Lower lobe of right lung (tissue), 2 donors: ENCODE measurements at places on chromosomes 3 and 15.

GRCh38 chr3:191070762-191071403, 128.2 kb upstream of the OSTN start:
- DNase-seq, result no peak

DNA sequence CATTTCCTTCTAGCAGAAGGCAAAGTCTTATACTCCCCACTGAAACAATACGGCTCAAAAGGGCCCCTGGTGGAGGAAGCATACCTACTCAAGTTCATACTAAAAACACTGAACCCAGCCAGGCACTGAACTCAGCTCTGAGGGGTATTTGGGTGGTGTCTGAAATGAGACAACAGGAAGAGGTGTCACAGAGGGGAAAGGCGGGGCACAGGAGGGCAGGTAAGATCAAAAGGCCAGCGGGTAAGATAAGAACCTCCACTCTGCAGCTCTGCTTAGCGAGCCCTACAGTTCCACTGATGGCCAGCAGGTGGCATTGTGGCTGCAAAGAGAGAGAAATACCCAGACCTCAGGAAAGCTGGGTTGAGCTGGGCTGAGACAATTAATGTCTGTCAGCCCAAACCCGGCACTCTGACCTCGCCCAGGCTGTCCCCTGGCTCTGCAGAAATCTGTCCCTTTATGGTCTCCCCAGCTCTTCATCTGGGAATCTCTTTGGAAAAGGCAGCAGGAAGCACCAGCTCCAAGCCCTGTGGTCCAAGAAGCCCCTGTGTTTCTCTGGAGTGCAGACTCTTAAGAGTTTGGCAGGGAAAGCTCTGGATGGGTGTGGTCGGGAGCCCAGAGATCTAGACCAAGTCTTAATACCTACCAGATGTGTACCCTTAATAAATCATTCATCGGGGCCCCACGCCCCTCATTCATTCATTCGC, 8.4 kb downstream of the MFGE8 start:
- DNase-seq, result peak; percentile 82

GRCh38 chr3:112167758-112168157, 34.7 kb upstream of the GCSAM start:
- no peak for DNase-seq

GRCh38 chr3:11734-12133, 184.8 kb upstream of the CHL1 start:
- peak; percentile 38 for DNase-seq

- no peak for DNase-seq
Measured at GRCh38 chr15:45546789-45547188, 24.2 kb upstream of the SLC30A4 start.

DNA sequence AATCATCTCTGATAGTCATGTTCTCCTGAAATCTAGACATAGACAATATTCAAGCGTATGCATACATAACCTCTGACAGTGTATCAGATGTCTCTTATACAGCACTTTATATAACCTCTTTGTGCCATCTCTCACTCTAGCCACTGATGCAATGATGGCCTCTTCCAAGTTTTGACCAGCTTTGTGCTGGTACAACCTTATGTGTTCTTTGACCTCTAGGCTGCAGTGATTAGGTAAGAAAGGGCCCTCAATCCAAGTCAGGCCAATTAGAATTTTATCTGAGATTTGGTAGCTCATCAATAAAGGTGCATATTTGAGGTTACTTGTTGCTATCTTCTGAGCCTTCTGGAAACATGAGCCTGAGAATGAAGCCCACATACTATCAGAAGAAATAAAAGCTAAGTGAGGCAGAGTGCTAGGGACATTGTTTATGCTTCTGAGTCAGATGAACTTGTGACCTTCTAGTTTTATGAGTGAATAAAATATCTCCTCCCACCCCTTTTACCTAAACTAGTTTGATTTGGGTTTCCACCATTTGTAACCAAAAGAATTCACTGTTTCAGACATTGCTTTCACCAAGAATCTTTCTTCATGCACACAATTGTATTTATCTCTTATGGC, 283.2 kb upstream of the SUCLG2 start:
- DNase-seq, result no peak

DNA sequence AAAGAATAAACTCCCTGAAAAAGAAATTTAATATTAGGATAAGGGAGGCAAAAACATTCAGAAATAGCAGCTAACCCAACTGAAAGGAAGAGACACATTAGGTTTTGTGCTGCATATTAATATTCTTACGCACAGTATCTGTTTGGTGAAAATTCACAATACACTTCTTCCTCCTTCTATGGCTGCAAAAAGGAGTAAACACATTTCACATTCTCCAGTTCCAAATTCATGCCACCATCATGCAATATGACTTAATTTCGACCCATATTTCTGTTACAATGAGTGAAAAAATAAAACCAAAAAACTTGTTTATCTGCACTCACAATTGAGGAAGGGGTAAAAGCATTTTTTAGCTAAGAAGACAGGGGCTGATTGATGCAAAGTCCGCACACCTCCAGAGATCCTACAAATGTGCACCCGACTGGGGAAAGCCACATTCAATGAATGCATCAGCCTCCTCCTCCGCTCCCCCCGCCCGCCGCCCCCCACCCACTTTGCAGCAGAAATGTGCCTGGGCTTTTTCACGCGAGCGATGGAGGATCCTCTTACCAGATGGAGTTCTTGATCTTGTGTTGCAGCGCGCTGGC, 1.0 kb downstream of the RFX7 start:
- DNase-seq, result no peak

DNA sequence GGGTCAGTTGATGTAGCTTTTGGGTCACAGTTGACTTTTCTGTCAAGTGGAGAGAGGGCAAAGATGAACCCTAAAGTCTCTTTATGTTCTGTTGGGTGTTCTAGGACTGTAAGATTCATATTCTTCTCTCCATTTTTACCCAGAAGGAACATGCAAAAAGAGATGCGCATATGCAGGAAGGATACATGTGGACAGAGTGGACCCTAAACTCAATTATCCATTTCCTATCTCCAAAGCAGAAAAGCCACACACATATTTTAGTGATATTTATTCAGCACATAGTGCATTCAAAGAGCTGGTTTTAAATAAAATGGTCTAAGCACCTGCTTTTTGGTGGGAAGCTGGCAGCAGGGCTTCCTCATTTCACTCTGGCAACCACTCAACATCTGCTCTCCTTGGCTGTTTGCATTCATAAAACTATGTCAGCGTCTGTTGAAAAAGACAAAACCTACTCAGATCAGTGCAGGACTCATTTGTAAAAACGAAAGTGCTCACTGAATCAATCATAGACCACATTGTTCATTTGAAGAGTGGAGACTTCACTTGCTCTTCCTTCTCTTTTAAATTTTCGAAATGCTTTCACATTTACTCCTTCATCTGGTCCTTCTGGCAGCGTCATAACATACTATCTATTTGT, 96.6 kb downstream of the SEMA6D start:
- no peak for DNase-seq

GRCh38 chr15:66843581-66843980, 141.5 kb downstream of the SMAD6 start:
- no peak for DNase-seq

DNA sequence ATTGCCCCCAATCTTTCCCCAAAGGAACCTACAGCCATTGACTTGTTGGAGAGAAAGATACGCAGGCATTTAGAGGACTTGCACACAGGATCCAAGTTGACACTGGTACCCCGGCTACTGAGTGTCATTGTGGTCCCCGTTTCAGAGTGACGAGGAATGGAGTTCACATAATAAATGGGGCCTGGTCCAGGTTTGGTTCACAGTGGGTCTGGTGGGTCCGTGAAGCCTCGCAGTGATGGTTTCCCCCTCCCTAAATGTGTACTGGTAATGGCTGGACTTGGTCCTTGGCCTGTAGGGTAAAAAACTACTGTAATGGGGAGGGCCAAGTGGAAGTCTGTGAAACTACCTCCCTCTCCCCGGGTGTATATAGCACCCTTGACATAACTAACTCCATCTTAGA, 232.1 kb upstream of the LYSMD4 start:
- DNase-seq, result no peak

DNA sequence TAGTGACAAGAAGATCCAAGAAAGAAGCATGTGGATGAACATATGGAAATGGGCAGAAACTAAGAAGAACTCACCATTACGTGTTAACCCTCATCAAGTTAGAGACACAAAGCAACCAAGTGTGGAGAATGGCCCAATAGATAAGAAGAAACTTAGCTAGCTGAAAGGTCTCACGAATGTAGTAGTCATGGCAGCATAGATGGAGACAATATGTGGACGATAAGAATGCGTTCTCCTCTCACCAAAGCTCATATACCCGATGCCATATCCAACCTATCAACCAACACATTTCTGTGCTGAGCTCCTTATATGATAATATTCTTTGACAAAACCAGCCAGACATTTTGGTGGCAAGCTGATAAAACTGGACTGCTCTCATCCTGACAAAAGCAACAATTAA, 15.1 kb upstream of the CLDN1 start:
- DNase-seq, result no peak

- DNase-seq, result no peak
Measured at GRCh38 chr3:134057654-134058110, 28.0 kb upstream of the SLCO2A1 start.

GRCh38 chr3:13121553-13122001, 48.3 kb upstream of the IQSEC1 start:
- peak; percentile 39 for DNase-seq

- DNase-seq, result no peak
Measured at GRCh38 chr3:61114316-61114953, 136.8 kb downstream of the FHIT start.

DNA sequence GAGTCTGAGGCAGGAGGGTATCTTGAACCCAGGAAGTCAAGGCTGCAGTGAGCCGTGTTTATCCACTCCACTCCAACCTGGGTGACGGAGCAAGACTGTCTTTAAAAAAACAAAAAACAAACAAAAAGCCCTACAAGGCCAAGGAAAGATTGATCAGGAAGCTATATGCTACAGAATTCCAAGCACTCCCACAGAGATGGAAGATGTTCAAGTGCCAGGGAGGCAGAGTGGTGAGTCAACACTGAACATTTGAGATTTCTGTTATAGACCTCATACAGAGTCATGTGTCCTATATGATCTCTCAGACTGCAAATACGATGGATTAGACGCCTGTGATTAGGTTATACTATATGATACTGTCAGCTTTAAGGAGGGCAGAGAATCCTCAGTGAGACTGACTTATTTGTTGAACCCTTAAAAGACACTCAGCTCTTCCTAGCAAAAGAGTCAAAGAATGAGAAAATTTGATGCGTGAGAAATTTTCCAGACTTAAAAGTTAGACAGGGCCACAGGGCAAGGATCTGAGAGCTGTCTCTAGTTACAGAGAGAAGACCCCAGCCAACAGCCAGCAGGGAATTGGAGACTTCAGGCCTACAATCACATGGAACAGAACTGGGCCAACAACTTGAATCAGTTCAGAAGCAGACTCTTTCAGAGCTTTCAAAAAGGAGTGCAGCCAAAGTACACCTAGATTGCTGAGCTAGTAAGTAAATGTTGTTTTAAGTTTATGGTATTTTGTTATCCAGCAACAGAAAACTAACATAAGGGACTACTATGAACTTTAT, 107.6 kb downstream of the PIK3CB start:
- DNase-seq, result no peak

DNA sequence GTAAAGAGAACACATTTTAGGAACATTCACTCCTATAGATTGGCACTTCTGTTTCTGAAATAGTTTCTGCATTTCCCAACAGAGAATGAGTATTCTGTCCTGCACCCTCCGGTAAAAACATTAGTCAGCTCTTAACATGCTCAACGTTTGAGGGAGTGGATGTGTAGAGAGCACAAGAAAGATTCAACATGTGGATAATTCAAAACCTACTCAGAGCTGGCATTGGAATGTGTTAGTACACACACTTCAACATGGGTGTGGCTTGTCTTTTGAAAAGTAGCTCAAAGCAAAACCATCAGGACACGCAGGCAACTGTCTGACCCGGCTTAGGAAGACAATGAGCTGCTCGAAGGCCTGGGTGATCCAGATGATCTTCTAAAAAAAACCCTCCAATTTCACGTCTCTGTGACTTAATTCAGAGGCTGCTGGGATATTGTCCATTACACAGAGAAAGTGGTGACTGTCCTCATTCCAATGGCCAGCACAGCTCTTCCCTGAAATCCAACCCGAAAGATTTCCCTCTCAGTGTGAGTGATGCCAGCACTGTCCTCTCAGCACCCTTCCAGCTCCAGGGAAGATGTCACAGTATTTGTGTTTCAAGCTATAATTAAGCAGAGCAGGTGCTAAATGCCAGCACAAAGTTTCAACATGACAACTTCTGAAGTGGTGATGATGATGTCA, 18.1 kb downstream of the FBN1 start:
- no peak for DNase-seq

- no peak for DNase-seq
Measured at GRCh38 chr3:117798687-117799386, 1089.3 kb downstream of the TUSC7 start.

GRCh38 chr3:76673171-76673570, 366.7 kb upstream of the ROBO2 start:
- DNase-seq, result no peak

GRCh38 chr15:51229907-51230330, 108.5 kb downstream of the CYP19A1 start:
- no peak for DNase-seq

- no peak for DNase-seq
Measured at GRCh38 chr3:20194793-20195460, 8.9 kb upstream of the SGO1 start.

GRCh38 chr3:57164217-57164656, 916 bp downstream of the IL17RD start:
- peak; percentile 48 for DNase-seq

GRCh38 chr15:59185725-59186124, 20.9 kb upstream of the LDHAL6B start:
- DNase-seq, result no peak

- peak; percentile 48 for DNase-seq
Measured at GRCh38 chr3:98763076-98763475, at the start of gene ST3GAL6. ST3GAL6 (plus strand) TSS chr3:98763340; CDS start chr3:98768441, 5,101 bp downstream.

DNA sequence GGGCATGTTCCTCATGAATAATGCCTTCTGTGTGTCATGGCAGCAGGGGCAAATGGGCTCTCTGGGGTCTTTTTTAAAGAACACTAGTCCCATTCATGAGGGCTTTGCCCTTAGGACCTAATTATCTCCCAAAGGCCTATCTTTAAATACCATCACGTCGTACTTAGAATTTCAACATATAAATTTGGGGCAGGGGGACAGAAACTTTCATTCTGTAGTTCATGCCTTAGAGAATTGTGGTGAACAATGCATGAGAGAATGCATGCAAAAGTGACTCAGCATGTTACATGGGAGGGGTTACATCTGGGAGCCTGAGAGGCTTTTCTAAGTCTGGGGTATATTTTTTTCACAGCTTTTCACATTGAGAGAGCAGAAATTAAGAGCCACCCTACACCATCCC, 208.5 kb upstream of the ROPN1 start:
- DNase-seq, result no peak

DNA sequence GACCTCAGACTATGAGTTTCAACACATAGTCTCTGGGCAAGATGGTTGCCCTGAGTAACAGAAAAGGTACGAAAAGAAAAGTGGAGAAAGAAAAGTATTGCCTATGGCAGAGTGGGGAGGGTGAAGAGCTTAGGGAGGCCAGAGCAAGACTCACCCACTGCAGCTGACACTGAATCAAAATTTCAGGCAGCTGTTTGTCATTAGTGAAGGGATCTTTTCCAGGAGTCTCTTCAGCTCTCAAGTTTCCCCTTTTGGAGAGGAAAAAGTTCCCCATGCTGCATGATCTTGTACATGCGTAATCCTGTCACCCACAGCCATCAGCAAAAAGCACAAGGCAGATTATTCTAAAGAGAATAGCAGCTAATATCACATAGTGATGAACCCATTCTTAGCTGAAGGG, 616.9 kb upstream of the GBE1 start:
- DNase-seq, result no peak
